ENCODE measurements at places on chromosomes 2 and 18.

DNA sequence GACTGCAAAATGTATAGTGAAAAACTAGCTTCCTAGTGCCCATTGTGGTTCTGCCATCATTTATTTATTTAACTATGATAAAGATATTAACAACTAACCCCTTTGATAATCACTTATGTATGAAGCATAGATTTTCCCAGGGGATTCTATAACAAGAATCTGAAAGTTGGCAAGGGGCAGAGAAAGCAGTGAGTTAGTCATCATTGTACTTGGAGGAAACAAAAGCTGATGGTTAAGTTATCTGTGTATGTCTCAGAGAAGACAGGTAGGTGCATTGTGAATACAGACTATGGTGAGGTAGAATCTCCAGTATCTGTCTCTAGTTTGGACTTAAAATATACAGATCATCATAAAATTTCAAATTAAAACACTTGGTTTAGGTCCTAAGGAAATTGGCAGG, 2159.1 kb upstream of the CELF4 start:
- peak; percentile 19 for DNase-seq

- DNase-seq, result no peak
These were observed 65.1 kb downstream of the TMEM182 start for GRCh38 chr2:102826904-102827303.

DNA sequence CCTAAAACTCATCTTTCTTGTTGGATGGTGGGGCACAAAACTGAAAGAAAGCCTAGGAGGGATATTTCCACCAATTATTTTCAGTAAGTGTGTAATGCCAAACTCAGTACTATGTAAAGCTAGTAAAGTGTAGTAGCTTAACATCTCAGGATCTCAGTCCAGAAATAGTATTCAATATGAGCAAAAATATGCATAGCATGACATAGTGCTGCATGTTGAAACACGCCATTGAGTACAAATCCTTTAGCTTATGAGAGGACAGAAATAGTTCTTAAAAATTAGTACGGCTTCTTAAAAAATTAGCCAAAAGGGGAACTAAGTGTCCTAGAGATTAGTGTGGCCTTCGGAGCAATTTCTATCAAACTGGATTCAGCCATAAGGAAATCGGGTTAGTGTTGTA, 21.7 kb upstream of the ATL2 start:
- no peak for DNase-seq

- no peak for DNase-seq
These were observed 6.4 kb upstream of the ITPRIPL1 start for GRCh38 chr2:96318723-96319122.

GRCh38 chr2:45840481-45840880, 189.0 kb downstream of the PRKCE start:
- DNase-seq, result no peak

GRCh38 chr2:106334802-106335201, 133.4 kb downstream of the RGPD3 start:
- DNase-seq, result no peak

GRCh38 chr2:39513641-39514094, 76.6 kb upstream of the MAP4K3 start:
- DNase-seq, result peak; percentile 93

DNA sequence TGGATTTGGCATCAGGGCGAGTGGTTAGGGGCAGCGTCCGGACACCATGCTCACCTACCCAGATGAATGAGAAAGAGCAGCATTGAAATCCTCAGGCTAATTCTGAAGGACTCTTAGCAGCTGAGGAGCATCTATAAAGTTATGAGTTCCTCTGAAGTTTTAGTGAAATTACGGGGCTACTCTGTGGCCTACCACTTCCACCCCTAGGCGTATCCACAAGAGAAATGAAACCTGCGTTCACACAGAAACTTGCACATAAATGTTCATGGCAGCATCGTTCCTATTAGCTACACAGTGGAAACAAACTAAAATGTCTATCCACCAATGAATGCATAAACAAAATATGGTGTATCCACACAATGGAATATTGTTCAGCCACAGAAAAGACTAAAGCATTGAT, 98.0 kb downstream of the GBX2 start:
- no peak for DNase-seq

DNA sequence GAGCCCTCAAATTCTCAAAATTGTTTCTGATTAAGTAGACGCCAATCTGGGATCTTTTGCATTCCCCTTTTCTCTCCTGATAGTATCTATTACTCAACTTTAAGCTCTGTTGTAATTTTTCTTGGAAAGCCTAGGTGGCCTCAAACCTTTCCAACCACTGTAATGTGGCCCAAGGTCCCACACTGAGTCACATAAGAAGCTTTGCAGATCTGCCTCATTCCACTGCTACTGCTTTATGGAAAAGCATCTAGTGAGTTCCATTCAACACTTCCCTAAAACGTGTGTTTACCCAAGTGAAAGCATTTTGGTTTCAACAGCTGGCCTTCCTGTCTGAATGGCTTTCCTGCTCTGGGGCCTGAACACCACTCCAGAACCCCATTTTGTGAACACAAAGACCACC, 493.6 kb upstream of the SPHKAP start:
- peak; percentile 97 for DNase-seq

- DNase-seq, result no peak
These were observed 9.5 kb downstream of the TRIB2 start for GRCh38 chr2:12726271-12726670.

DNA sequence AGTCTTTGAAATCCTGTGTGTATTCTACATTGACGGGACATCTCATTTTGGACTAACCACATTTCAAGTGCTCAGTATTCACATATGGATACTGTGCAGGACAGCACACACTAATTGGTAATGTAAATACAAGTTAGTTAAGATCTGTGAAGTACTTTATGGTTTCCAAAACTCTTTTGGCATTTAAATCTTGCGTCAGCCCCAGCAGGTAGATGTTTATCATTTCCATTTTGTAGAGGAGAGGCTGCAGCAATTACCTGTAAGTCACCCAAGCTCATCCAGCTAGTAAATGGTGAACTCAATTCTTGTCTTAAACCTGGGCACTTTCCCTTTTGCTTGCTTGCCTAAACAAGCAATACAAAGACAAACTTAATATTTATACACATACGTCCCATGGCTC, 1.6 kb upstream of the NAGK start:
- DNase-seq, result no peak

- DNase-seq, result peak; percentile 53
These were observed 266.6 kb downstream of the ETAA1 start for GRCh38 chr2:67663776-67664175.

- DNase-seq, result no peak
These were observed 29.0 kb downstream of the CENPO start for GRCh38 chr2:24822049-24822706.

- DNase-seq, result no peak
These were observed 36.6 kb upstream of the RAB27B start for GRCh38 chr18:54791657-54792056.

- no peak for DNase-seq
These were observed 144.2 kb upstream of the HDAC4 start for GRCh38 chr2:239544918-239545465.

Data from fibroblast of the aortic adventitia (primary cell).